Effector CD4-positive, alpha-beta T cell (primary cell): ENCODE measurements at places on chromosomes 12 and 14.

DNA sequence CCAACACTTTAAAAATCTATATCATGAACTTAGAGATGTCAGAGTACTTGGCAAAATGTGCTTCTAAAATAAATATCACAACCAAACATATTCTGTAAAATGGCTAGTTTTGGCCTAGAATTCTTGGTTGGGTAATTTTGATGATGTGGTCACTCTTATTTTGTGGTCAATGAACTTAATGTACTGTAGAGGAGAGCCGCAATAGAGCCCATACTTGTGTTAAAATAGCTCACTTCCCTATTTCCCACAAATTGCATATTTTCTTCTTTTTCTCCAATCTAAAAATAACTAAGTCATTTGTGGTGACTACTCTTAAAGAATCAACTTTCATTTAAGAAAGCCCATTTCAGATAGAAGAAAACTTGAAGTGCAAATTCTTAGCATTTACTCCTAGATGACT is 619.4 kb downstream of the CCER1 start:
- DNase-seq: no peak

GRCh38 chr14:69153873-69154270 is 953 bp upstream of the DCAF5 start:
- no peak for DNase-seq

DNA sequence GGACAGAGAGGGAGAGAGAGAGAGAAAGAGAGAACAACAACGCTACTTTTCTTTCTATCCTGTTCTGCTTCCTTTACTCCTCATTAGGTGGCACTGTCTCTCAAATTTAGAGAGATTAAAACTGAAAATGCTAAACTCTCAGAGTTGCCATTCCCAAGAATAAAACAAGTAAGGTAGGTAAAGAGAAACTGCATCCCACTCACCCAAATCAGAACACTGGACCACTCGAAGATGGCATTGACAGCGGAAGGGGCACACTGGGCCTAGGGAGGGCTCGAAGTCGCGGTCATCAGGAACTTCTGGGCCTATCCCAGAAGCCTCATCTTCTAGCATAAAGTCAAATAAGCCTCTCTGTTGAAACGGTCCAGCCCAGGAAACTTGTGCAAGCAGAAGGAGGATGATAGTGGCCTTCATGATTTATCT is 4.5 kb downstream of the DCN start:
- no peak for DNase-seq

DNA sequence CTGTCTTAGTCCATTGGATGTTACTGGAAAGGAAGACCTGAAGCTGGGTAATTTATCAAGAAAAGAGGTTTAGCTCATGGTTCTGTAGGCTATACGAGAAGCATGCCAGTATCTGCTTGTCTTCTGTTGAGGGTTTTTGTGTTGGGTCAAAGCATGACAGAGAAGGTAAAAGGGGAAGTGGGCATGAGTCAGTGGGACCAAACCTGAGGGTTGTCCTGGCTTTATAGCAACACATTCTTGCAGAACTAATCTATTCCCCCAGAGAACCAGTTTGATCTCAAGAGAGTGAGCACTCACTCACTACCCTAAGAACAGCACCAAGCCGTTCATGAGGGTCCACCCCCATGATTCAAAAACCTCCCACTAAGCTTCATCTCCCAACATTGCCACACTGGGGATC is 19.0 kb upstream of the KRAS start:
- no peak for DNase-seq

DNA sequence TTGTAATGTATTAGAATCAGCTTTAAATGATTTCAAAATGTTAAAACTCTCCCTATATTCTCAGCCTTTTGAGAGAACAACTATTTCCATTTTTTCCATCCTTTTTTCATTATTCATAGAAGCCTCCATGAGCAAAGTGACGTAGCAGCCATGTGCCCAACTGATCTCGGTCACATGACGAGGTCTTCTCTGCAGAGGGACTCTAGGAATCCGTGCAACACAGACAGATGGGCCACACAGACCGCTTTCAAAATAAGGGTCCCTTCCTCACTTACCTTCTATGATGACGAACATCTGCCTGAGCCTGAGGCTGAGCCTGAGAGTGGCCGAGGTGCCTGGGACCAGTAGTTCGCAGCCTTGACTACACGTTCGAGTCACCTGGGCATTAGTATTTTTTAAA is 293.8 kb downstream of the FOXN3 start:
- no peak for DNase-seq
